ENCODE measurements at places on chromosomes 6 and 20. TPM values are rescaled to one million over a fixed set of nuclear protein-coding genes. Genes with fewer than 3 reads are reported as not detected.

DNA sequence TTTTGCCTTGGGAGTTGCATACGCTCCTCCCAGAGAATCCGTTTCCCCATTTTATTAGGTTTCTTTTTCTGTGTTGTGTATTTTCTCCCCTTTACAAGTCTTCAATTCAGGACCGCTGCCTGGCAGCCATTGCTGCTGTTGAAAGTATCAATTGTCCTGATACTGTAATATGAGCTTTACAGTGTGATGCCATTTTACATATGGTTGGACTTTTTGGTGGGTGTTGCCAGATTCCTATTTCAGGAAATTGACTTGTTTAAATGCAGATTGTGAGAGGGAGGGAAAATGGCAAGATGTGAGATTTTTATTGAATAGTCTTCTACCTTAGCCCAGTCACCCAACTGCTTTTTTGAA lies 1.2 kb downstream of the PANK2 start:
- no peak for DNase-seq

DNA sequence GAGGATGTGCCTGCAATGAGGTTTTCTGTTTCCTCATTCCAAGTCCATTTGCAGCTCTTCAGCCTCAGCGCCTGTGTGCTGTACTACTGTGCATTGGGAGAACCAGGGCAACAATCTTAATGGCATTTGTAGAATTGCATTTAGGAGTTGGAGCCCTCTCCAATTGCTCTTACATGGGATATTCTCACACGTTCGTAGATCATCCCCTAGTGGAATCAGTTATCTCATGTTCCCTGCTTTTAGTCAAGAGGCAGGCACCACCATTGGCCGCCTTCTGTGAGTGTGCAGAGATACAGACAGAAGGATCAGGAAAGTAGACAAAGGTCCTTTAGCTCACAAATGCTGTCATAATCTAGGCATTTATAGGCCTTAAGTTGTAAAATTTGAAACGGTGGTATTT lies 84.2 kb upstream of the RGS17 start:
- no peak for DNase-seq

The HUS1B gene
- 0.13 TPM for polyA plus RNA-seq

The CST4 gene
- polyA plus RNA-seq = not detected

The SLC13A3 gene
- polyA plus RNA-seq = 0.29 TPM

The MCHR2 gene
- not detected for polyA plus RNA-seq

Measured in heart right ventricle (tissue), 16 donors.